Adrenal gland (tissue), 19 donors: ENCODE measurements at places on chromosomes 3 and 15. TPM values are rescaled to one million over a fixed set of nuclear protein-coding genes. Genes with fewer than 3 reads are reported as not detected.

PLSCR5 gene
- not detected for polyA plus RNA-seq

TUSC7 gene
- polyA plus RNA-seq, result not detected

TMC3 gene
- polyA plus RNA-seq, result 0.04 TPM

EXD1 gene
- polyA plus RNA-seq, result not detected

TLR9 gene
- polyA plus RNA-seq, result 0.56 TPM
